Upper lobe of left lung (tissue), 6 donors: ENCODE measurements at places on chromosomes 1 and 21. TPM values are rescaled to one million over a fixed set of nuclear protein-coding genes. Genes with fewer than 3 reads are reported as not detected.
A peak's percentile ranks its signal among the peaks of the same experiment; 100 is the strongest.

- DNase-seq, result no peak
Measured at GRCh38 chr1:207331354-207332313, 10.2 kb downstream of the CD55 start.

GRCh38 chr1:5349526-5349925 lies 642.7 kb downstream of the NPHP4 start:
- no peak for DNase-seq

DNA sequence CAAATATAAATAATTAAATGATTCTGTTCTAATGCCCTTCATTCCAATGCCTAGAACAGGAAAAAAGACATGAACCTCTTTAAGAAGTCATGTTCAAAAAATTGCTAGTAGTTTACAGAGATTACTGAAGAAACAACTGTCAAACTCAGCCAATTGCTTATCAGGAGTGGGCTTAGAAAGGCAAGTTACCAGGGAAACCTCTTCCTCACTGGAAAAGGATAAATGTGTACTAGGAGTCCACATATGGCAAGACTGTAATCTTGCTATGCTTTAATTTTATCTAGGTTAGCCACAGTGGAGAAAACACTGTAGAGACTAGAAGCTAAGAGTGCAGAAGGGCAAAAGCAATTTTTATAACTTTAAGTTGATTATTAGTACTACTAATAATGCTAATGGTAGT lies 42.1 kb upstream of the DEPDC1 start:
- no peak for DNase-seq

GRCh38 chr1:203120325-203121153 lies 7.0 kb upstream of the ADORA1 start:
- DNase-seq, result no peak

DNA sequence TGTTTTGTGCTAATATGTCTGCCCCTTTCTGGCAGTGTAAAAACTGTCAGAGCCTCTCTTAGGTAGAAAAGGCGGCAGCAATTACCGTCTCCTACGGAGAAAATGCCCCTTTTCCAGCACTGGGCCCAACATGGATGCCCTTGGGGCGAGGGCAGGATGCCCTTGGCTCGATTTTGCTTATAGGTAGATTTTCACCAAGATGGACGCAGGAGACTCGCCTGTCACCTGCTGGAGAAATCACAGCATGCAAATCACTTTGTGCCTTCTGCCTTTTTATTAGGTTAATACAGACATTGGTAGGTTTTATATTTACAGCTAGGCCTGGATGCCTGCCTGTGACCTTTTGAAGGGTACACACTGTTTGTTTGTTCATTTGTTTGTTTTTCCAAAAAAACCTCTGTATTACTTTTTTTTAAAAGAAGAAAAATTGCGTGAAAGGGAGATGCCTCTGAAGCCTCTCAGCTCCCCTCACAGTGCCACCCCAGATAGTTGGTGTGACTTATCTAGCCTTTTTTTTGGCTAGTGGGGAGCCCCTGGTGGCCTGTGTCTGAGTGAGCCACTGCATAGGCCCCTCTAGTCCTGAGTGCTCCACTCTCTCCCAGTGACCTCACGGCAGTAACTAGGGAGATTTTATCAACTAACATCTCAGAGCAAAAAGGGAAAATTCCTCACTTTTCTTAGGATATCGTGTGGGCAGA lies 2.5 kb downstream of the ATP1B1 start:
- peak; percentile 68 for DNase-seq

DNA sequence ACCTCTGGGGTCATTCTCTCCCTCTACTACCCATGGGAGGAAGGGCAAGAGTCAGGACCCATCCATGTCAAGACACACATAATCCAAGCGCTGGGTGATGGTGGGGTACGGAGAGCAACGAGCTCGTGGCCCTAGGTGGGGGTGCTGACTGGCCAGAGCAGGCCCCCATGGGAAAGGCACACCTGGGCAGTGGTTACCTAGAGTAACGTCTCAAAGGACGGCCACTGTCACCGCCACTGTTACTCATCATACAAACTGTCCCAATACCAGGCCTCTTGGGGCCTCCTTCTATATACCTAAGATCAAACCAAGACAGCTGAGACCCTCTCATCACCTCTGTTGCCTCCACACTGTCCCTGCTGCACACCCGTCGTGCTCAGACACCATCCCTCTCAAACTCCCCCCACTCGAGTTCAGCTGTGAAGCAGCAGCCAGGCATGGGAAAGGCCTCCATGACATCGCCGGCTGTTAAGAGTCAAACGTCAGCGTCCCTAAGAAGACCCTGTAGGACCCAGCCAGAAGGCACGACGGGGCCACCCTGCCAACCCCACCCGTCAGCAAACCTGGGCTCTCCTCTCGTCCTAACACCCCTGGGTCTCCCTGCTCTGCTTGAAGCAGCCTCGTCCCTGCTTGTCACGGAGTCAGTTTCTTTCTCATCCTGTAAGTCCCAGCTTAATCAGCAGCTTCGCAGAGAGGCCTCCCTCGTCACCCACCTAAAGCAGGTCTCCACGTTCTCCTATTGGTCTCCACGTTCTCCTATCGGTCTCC lies 15.3 kb downstream of the NPHP4 start:
- DNase-seq, result no peak

DNA sequence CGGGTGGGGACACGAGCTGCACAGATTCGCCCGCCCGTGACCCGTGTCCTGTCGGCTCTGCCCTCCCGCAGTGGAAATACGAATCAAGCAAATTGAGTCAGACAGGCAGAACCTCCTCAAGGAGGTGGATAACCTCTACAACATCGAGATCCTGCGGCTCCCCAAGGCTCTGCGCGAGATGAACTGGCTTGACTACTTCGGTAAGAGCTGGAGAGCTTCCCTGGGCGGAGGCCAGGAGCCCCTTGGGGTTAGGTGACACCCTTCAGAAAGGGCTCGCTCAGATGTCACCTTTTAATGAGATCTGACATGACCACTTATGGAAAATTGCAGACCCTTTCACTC lies 489 bp downstream of the CDCA8 start:
- DNase-seq, result no peak

- no peak for DNase-seq
Measured at GRCh38 chr21:44269090-44269489, 7.4 kb upstream of the DNMT3L start.

DNA sequence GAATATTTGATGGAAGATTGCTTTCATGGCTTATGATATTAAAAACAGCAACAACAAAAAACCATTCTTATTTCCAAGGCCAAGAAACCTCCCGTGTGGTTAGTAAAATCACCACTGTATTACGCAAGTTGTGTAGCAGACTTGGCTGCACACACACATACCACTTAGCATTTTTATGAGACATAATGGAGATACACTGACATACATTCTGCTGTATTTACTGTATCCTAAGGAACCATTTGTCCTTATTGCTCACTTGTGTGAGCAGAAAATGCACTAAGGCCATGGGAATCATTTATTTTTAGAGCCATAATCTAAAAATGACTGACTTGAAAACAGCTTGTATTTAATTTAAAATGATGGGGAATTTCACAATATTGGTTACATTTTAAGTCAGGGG lies 584 bp upstream of the C1orf141 start:
- DNase-seq, result no peak

- no peak for DNase-seq
Measured at GRCh38 chr1:230077436-230078213, 10.6 kb downstream of the GALNT2 start.

DNA sequence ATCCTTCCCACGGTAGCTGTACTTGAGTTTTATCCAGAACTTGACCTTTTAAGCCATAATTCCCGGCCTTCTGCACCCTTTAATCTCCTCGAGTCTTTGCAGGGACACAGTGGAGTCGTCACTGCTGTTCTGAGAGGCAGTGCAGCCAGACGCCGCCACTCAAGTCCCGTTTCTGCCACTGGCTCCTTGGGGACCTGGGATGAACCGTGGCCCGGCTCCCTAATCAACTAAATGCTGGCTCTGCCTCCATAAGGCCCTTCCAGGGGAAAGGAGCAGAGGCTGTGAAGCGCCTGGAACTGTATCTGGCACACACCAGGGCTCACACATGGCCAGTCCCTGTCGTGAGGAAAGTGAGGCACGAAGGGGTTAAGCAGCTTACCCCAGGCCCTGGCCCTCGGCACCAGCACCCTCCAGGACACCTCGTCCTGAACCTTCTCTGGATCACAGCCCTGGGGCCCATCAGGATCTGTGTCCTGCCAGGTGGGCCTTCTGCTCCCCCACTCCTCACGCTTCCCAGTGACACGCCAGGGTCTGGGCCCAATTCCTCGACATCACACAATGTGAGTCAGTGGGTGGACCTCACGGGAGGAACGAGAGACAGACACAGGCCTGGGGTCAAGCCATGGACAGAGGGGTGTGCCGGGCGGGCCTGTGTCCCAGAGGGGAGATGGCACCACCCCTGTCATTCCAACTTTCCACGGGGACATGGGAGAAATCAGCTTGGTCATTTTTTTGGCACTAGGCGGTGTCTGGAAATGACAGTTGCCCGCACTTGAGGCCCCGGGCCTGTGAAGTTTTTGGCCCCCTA lies 23.5 kb upstream of the C1orf174 start:
- no peak for DNase-seq

- peak; percentile 83 for DNase-seq
Measured at GRCh38 chr1:2180297-2181245, 14.0 kb downstream of the FAAP20 start.

DNA sequence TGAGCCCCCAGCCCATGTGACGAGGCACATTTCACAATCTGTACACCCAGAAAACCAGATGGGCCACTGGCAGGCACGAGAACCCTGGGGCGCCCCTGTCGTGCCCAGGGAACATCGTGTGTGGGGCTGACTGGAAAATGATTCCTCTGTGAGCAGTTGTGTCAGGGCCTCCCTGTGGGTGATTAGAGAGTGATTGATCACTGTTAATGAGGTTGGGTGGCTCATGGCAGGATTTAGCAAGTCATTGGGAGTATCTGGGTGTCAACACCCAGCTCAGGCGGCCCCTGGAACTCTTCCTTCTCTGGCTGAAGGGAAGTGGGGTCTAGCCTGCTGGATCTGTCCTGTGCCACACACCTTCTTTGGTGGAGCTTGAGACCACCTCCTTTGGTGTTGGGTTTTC lies 5.7 kb downstream of the GRHL3 start:
- no peak for DNase-seq

DNA sequence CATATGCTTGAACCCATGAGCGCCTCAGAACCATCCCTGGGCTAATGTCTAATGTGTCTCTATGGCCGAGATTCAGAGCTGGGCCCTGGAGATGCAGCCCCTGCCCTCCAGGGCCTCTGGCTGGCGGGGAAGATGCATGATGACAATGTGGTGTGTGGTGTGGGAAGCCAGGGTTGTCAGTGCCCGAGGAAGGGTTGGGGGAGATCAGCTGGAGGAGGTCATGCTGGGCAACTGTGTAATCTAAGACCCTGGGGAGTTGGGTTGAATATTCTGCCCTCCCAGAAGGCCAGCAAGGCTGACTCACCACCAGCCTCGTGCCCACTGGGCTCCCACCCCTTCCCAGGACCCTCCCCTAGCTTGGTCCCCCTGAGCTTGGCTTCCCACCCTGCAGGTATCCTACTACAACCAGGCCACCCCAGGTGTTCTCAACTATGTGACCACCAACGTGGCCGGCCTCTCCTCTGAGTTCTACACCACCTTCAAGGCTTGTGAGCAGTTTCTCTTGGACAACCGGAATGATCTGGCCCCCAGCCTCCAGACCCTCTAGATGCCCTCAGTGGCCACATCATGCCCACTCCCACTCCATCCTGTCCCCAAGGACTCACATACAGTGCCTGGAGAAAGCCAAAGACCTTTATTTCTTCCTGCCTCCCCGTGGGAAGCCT lies 14.6 kb downstream of the FAM151A start:
- DNase-seq, result no peak

GRCh38 chr1:67577646-67578045 lies 107.4 kb upstream of the GADD45A start:
- DNase-seq, result no peak

Gene MRPS15
- 56.7 TPM for total RNA-seq

Gene XCL1
- total RNA-seq, result 0.30 TPM
